ENCODE measurements at places on chromosomes 12 and 14.

DNA sequence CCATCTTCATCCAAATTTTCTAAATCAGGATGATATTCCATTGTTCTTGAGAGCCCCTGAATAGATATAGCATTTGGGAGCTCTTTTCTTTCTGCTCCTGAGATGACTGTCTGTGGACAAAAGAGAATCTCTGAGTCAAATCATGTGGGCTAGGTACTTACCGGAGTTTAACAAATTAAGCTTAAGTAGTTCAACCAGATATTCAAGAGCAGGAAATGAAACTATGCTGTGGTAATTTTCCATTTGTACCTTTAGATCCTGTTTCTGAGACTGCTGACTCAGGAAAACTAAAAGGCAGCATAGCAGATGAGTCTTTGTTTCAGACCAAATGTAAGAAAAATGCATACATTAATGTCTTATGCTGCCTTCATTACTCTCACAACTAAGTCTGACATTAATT, at the start of gene CLEC7A:
TSS of gene CLEC7A (minus strand) at position 158 of the 400 bp plus-strand sequence. CDS start at position 41, 117 bp downstream.
- no peak for DNase-seq

DNA sequence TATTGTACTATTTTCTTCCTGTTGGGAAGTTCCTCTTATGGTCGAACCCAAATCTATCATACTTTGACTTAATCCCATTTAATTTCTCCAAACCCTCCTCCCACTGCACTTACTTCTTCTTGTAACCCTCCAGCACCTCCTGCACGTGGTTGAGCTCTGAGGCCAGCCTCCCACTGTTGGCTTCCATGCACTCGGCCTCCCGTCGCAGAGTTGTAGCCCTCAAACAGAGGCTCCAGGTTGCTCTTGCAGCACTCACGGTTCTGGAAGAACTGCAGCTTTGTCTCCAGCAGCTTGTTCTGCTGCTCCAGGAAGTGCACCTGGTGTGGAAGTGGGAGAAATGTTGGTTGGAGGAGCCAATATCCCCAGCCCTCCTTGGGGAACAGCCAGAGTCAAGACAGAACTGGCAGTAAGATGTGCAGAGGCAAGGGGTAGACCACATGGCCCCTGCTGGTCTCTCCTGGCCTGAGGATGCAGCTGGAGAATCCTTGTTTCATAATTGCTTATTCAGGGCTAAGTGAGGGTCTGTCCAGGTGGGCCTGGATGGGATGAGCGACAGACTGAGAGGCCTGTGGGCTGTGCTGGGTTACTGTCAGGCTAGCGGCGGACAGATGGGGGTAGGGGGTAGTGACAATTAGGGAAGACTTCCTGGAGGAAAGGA, 18.4 kb upstream of the KRT86 start:
- DNase-seq: no peak

- no peak for DNase-seq
Observed at GRCh38 chr12:123655420-123655819, 15.5 kb upstream of the TCTN2 start.

- no peak for DNase-seq
Observed at GRCh38 chr12:105417732-105418131, 87.2 kb downstream of the C12orf75 start.

GRCh38 chr14:95136631-95137030, 20.7 kb downstream of the DICER1 start:
- DNase-seq: no peak

DNA sequence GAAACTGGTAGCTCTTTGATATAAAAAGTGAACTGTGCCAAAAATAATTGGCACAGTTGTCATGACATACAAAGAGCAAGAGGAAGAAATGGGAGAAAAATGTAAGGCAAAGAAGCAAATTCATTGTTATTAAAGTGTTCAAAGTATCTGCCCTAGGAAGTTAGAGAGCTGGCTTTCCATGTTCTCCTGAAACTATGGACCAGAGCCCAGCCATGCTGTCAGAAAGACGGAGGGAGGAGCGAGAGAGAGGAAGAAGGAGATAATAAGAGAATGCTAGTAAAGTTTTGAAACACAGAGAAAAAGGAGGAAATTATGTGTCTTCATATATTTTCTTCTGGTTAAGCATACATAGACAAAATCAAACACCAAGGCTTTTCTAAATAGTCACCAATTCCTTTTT, 78.1 kb upstream of the PELI2 start:
- DNase-seq: no peak

DNA sequence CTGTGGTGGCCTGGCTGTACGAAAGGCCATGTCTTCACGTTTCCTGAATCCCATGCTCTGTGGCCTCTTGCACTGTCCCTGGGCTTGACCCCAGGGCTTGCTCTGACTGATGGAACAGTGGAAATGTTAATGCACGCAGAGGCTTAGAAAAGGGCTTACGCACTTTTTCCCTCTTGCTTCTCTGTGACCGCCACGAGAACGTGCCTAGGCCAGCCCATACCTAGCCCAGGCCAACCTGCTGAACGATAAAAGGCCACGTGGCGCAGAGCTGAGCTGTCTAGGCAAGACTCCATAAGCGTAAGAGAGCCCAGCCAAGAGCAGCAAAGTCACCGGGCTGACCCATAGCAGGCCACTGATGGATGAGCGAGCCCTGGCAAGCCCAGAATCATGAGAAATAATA, 18.3 kb downstream of the TTC7B start:
- DNase-seq: no peak

GRCh38 chr12:24042651-24043050, 93.2 kb upstream of the SOX5 start:
- no peak for DNase-seq

GRCh38 chr12:67442347-67442841, 173.2 kb downstream of the CAND1 start:
- no peak for DNase-seq

- DNase-seq: no peak
Observed at GRCh38 chr14:38253676-38254075, 2.2 kb downstream of the CLEC14A start.

DNA sequence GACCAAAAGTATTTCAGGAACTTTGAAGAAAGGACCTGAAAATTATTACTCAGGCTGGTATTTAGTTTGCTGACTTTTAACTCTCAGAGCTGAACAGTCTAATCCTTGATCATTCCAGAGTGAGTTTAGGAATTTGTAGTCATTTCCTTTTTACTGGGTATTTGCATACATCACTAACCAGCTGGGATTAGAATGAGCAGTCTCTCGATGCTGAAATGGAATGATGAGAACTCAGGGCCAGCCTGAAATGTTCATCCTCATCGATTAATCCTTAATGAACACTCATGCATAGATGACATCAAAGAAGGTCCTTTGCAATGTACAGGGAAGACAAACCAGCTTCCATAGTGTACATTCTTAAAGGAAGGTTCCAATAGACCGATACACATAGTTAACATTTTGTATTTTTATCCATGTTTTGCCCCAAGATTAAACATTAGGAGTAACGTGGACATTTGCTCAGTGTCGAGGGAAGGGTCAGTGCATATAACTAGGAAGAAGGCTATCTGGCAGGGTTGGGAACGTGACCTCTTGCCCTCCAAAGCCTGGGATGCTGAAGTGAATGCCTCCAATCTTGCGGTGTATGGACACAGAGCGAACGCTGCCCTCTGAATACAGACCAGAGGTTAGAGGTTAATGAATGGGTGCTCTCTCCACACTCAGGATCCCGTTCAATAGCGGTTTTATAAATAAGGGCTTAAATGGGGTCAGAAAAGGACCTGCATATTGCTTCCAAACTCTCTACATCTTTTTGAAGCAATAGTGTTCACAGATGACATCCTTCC, 14.5 kb downstream of the FBXL14 start:
- no peak for DNase-seq

- peak; percentile 4 for DNase-seq
Observed at GRCh38 chr14:96501217-96501739, 904 bp upstream of the PAPOLA start.

GRCh38 chr12:99374023-99374422, 273.5 kb upstream of the GARIN6 start:
- DNase-seq: no peak

DNA sequence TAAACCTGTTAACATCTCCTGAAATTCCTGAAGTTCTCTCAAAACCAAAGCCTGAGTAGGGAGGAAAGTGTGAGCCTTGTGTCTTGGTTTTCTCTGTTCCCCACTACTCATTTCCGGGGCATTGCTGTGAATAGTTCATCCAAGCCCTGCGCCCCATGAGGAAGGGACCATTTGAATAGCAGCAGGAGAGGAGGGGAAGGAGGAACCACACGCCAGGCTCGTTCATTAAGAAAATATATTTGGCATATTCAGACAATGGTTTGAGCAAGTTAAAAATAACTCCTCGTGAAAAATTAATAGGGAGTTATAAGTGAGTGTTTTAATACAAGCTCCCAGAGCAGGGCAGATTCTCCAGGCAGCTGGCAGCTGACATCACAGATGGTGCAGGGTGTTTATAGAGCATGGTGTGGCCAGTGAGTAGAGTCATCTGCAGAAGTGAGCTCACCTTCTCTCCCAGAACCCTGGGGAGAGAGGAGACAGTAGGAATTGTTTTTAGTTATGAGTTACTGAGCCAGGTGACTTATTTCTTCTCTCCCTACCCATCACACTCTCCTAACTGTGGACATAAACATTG, 29.5 kb upstream of the CISTR start:
- no peak for DNase-seq
